ENCODE measurements at places on chromosomes 1 and 21.
A peak's percentile ranks its signal among the peaks of the same experiment; 100 is the strongest.

- DNase-seq = peak; percentile 6
Measured at GRCh38 chr1:201329286-201329685, 46.0 kb downstream of the PKP1 start.

DNA sequence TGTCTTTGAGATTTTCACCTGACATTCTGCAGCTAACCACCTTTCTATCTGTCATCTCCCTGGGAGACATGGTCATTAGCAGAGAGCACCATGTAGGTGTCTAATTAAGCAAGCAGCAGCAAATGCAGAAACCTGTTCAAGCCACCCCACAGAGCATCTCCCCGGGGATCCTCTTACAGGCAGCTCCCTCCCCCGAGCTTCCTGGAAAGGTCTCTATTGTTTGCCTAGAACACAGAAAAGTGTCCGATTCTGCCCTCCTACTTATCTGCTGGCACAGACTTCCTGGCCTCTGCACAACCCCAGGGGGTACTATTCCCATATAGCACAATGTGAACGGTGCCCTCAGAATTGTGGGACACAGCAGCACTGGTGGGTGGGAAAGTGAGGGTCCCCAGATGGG is 46.1 kb downstream of the PLEKHA6 start:
- no peak for DNase-seq

DNA sequence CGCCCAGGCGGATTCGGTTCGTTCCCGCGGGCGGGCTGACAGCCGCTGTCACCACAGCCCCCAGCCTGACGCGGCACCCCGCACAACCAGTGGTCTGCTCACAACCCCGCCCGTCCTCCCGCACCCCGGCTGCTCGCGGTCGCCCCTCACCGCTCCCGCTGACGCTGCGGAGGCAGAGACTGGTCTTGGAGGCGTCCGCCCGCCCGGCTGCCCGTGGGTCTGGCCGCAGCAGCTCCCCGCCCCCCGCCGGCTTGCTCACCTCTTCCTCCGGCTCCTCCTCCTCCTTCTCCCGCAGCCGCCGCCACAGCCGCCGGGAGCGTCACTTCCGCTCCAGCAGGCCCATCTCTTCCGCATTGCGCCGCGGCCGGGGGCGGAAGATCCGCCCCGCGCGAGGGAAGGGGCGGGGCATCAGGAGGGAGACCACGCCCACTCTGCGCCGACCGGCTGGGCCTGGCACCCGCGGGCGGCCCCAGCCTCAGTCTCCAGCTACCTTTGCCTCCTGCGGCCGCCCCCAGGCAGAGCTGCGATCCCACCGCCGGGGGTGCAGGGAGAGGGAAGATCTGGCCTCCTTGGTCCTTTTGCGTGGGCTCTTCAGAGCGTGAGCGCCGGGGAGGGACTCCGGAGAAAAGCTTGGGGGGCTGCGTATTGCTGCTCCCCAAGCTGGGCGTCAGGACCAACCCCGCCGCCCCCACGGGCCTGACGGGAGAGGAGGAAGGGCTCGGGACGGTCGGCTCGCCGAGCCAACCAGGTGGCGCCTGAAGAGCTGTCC is at the start of gene SYNJ1:
Gene SYNJ1 (minus strand): TSS at position 327 of the 769 bp plus-strand sequence. CDS start 1,118 bp downstream, outside the sequence.
- peak; percentile 93 for DNase-seq

GRCh38 chr1:235746245-235746644 is 96.7 kb upstream of the GNG4 start:
- no peak for DNase-seq

GRCh38 chr1:110233861-110234260 is 23.7 kb downstream of the KCNC4 start:
- DNase-seq = no peak

DNA sequence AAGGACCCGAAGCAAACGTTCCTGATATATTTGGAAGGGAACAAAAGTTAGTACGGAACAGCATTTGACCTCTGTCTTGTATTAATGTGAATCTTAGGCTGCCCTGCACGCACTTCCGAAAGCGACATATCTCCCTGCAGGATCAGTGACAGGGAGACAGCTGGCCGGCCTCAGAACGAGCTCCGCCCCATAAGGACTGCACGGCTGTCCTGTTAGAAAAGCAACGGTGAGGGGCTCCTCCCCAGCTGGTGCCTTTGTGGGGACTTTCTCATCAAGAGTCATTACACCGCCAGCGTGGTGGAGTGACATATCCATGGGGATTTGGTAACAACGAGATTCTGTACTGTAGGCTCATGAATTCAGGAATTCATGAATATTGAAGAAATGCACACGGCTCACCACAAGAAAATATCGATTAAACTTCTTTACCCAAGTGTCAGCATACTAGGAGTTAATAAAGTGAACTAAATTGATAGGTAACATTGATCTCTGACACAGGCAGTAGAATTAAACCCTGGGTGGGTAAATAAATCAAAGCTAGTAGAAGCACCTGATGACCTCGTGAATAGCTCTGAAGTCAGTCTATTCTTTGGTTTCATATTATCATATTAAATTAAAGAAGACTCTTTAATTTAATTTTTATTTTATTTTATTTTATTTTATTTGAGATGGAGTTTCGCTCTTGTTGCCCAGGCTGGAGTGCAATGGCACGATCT is 8.1 kb upstream of the GREM2 start:
- no peak for DNase-seq

GRCh38 chr1:194045416-194045815 is 859.0 kb upstream of the B3GALT2 start:
- no peak for DNase-seq

GRCh38 chr1:198771563-198772153 is 132.8 kb downstream of the PTPRC start:
- DNase-seq = peak; percentile 31

DNA sequence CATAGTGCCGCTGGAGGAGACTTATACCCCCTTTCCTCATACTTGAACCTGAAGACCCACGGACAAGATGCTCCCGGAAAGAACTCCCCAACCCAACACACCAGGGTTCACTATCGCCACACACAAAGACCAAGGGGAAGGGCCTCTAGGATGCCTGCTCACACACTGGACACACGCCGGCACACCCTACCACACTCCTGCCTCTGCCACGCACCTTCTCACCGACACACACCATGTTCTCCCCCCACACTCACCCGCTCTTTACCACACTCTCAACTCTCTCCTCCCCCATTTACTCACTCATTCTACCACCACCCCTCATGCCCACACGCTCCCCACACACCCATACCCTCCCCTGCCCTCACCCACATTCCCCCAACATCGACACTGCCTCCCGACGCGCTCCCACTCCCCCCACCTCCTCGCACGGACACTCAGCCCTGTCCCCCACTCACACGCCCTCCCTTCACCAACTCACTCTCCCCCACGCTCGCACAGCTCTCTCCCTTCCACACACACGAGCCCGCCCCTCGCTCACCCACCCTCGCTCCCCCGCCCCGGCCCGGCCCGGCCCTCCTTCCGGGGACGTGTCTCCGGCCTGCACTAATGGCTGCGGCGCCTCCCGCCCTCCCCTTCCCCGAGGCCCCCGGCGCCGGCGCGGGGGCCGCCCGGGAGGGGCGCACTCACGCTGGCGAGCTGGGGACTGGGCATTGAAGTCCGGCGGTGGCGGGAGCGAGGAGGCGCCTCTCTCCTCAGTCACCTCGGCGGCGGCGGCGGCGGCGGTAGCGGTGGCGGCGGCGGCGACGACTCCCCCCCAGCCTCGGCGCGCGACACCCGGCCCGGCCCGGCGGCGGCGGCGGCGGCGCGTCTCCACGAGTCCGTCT is 626 bp downstream of the PTP4A2 start:
- peak; percentile 73 for DNase-seq

DNA sequence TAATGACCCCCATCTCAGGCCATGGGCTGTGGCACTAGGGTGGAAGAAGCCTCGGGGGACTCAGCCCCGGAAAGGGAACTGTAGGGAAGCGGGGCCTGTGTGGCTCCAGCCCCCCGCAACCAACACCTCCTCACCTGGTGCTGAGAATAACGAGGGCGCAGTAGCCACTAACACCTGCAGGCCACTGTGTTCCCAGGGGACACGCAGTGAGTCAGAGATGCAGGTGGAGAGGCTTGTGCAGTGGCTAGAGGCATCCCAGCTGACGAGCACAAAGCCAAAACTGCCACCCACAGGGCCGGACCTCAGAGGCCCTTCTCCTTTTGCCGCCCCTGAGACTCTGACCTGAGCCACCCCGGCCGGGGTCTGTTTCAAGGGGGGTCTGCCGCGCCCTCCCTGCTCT is 33.5 kb upstream of the CCDC27 start:
- no peak for DNase-seq

- peak; percentile 48 for DNase-seq
Measured at GRCh38 chr1:87362834-87363426, 34.2 kb downstream of the LMO4 start.

Data from AG10803 (cell line).